Natural killer cell (primary cell): ENCODE measurements at places on chromosomes 1 and 21. TPM values are rescaled to one million over a fixed set of nuclear protein-coding genes. Genes with fewer than 3 reads are reported as not detected.

- no peak overlapping the region for H3K27ac ChIP-seq
- no peak for DNase-seq
- peaks cover 15% of the 10 kb centered on the region for H3K4me1 ChIP-seq
- no peaks in the 10 kb centered on the region for H3K36me3 ChIP-seq
- H3K27me3 ChIP-seq, result no peaks in the 10 kb centered on the region
- no peak overlapping the region for H3K4me3 ChIP-seq
Observed at GRCh38 chr21:34524646-34525601, 12.9 kb upstream of the KCNE1 start.

GRCh38 chr1:224175617-224176016 is 7.4 kb upstream of the DEGS1 start:
- H3K4me1 ChIP-seq, result no peaks in the 10 kb centered on the region
- H3K36me3 ChIP-seq, result no peaks in the 10 kb centered on the region
- no peak overlapping the region for H3K27ac ChIP-seq
- no peaks in the 10 kb centered on the region for H3K27me3 ChIP-seq
- DNase-seq, result no peak

DNA sequence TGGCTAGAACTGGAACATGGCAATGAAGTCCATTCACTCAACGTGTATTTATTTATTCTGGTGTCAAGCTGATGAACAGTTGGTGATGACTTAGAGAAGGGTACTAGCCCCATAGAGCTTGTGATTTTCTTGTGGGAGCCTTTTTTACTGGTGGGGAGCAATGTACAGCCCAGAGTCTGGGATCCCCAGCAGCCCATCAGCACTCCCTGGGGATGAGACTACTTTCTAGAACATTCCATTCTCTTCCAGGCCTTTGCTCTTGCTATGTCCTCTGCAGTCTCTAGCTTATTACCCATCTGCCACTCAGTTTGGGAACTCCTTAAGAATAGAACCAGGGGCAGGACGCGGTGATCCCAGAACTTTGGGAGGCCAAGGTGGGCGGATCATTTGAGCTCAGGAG is 11.6 kb downstream of the SLC2A1 start:
- no peak overlapping the region for H3K27ac ChIP-seq
- no peak overlapping the region for H3K4me3 ChIP-seq
- peaks cover 95% of the 10 kb centered on the region for H3K4me1 ChIP-seq
- H3K36me3 ChIP-seq, result peaks cover 22% of the 10 kb centered on the region

DNA sequence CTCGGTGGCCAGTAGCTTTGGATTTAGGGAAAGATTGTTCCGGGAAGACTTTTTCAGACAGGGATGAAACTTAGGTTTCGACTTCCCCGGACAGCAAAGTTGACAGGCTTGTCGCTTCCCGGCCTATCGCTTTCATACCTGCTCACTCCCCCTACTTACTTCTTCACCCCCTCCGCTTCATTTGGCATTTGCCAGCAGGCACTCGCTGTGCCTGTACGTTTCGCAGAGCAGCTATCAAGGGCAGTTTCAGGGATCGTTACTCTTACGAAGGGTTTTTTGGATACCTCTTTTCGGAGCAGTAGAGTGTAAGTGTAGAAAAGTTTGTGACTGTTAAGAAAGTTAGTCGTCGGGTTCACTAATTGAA is 393 bp downstream of the BLZF1 start:
- H3K4me3 ChIP-seq, result peak overlapping the region; percentile 70
- H3K36me3 ChIP-seq, result peaks cover 28% of the 10 kb centered on the region
- peaks cover 10% of the 10 kb centered on the region for H3K4me1 ChIP-seq
- peak; percentile 59 for DNase-seq
- no peaks in the 10 kb centered on the region for H3K27me3 ChIP-seq
- peak overlapping the region; percentile 77 for H3K27ac ChIP-seq

GRCh38 chr1:46408356-46409062 is 14.4 kb downstream of the FAAH start:
- H3K4me3 ChIP-seq, result no peak overlapping the region
- no peaks in the 10 kb centered on the region for H3K27me3 ChIP-seq
- H3K27ac ChIP-seq, result no peak overlapping the region
- no peak for DNase-seq
- H3K4me1 ChIP-seq, result peaks cover 21% of the 10 kb centered on the region

Gene C1QC
- total RNA-seq, result 0.33 TPM

- no peak overlapping the region for H3K4me3 ChIP-seq
- H3K4me1 ChIP-seq, result no peaks in the 10 kb centered on the region
- no peak for DNase-seq
- no peak overlapping the region for H3K27ac ChIP-seq
Observed at GRCh38 chr1:109331113-109331512, 24.3 kb upstream of the MYBPHL start.

- no peak for DNase-seq
- H3K4me3 ChIP-seq, result no peak overlapping the region
- H3K27me3 ChIP-seq, result no peaks in the 10 kb centered on the region
- H3K36me3 ChIP-seq, result no peaks in the 10 kb centered on the region
Observed at GRCh38 chr1:179709841-179710329, 33.2 kb upstream of the FAM163A start.

- no peaks in the 10 kb centered on the region for H3K4me1 ChIP-seq
- H3K4me3 ChIP-seq, result no peak overlapping the region
- H3K27ac ChIP-seq, result no peak overlapping the region
- H3K36me3 ChIP-seq, result no peaks in the 10 kb centered on the region
Observed at GRCh38 chr21:37580666-37581065, 214.1 kb downstream of the DYRK1A start.

GRCh38 chr1:59079434-59080140 is 217.3 kb upstream of the FGGY start:
- H3K4me3 ChIP-seq, result no peak overlapping the region
- H3K4me1 ChIP-seq, result peaks cover 8% of the 10 kb centered on the region
- H3K36me3 ChIP-seq, result no peaks in the 10 kb centered on the region
- DNase-seq, result no peak

Gene LGR6
- total RNA-seq, result 60.9 TPM

Gene S100A1
- total RNA-seq, result not detected

- H3K27ac ChIP-seq, result no peak overlapping the region
- H3K4me3 ChIP-seq, result no peak overlapping the region
Observed at GRCh38 chr21:46122237-46122671, 24.3 kb downstream of the COL6A2 start.

- no peak overlapping the region for H3K4me3 ChIP-seq
- H3K27ac ChIP-seq, result no peak overlapping the region
- no peaks in the 10 kb centered on the region for H3K4me1 ChIP-seq
Observed at GRCh38 chr1:159556931-159557369, 21.1 kb upstream of the OR10J5 start.

GRCh38 chr1:211614615-211615014 is 35.7 kb upstream of the SLC30A1 start:
- no peak for DNase-seq
- no peaks in the 10 kb centered on the region for H3K4me1 ChIP-seq
- no peak overlapping the region for H3K4me3 ChIP-seq

- H3K4me1 ChIP-seq, result no peaks in the 10 kb centered on the region
- H3K4me3 ChIP-seq, result no peak overlapping the region
- H3K36me3 ChIP-seq, result no peaks in the 10 kb centered on the region
- DNase-seq, result no peak
- H3K27me3 ChIP-seq, result no peaks in the 10 kb centered on the region
Observed at GRCh38 chr21:36654324-36654723, 44.6 kb upstream of the SIM2 start.

GRCh38 chr1:10292188-10292587 is 81.8 kb downstream of the KIF1B start:
- H3K36me3 ChIP-seq, result peaks cover 19% of the 10 kb centered on the region
- no peak overlapping the region for H3K27ac ChIP-seq
- H3K4me1 ChIP-seq, result no peaks in the 10 kb centered on the region

DNA sequence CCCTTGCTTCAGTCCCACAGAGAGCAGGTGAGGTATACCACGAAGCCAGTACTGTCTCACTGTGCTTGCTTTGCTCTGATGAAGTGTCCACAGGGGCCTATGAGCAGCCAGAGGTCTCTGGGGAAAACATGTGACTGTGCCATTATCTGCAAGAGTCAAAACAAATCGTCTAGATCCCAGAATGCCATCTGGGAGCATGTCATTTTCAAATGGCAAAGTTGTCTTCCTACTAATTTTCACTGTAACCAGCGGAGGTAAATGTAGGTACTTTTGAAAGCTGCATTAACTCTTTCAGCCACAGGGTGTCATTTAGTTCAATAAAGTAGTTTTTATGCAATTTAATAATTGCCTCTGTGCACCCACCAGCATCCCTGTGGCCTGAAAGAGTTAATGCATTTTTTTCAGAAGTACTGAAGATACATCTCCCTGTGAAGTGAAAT is 173.6 kb upstream of the SGIP1 start:
- peaks cover 8% of the 10 kb centered on the region for H3K4me1 ChIP-seq
- no peak overlapping the region for H3K27ac ChIP-seq
- no peak overlapping the region for H3K4me3 ChIP-seq

- H3K27me3 ChIP-seq, result no peaks in the 10 kb centered on the region
- DNase-seq, result no peak
- no peaks in the 10 kb centered on the region for H3K4me1 ChIP-seq
- H3K27ac ChIP-seq, result no peak overlapping the region
- no peaks in the 10 kb centered on the region for H3K36me3 ChIP-seq
Observed at GRCh38 chr21:18369115-18369514, 34.5 kb downstream of the TMPRSS15 start.

GRCh38 chr1:15939181-15940109 is 36.5 kb downstream of the ZBTB17 start:
- no peak overlapping the region for H3K27ac ChIP-seq
- H3K4me3 ChIP-seq, result no peak overlapping the region
- no peaks in the 10 kb centered on the region for H3K4me1 ChIP-seq
- H3K27me3 ChIP-seq, result no peaks in the 10 kb centered on the region
- DNase-seq, result no peak

GRCh38 chr21:39712976-39713375 is 32.0 kb upstream of the IGSF5 start:
- DNase-seq, result no peak
- no peaks in the 10 kb centered on the region for H3K4me1 ChIP-seq
- H3K36me3 ChIP-seq, result no peaks in the 10 kb centered on the region
- no peak overlapping the region for H3K4me3 ChIP-seq
- H3K27ac ChIP-seq, result no peak overlapping the region
